ENCODE measurements at places on chromosomes 16 and 17.
A peak's percentile ranks its signal among the peaks of the same experiment; 100 is the strongest.

GRCh38 chr17:55177855-55178217, 86.9 kb upstream of the HLF start:
- DNase-seq: no peak

GRCh38 chr17:732902-733720, 715 bp downstream of the TLCD3A start:
- DNase-seq: no peak

GRCh38 chr17:82648742-82649331, 593 bp upstream of the WDR45B start:
- peak; percentile 15 for DNase-seq

- DNase-seq: no peak
Observed at GRCh38 chr17:15492791-15493692, 25.6 kb upstream of the CDRT4 start.

DNA sequence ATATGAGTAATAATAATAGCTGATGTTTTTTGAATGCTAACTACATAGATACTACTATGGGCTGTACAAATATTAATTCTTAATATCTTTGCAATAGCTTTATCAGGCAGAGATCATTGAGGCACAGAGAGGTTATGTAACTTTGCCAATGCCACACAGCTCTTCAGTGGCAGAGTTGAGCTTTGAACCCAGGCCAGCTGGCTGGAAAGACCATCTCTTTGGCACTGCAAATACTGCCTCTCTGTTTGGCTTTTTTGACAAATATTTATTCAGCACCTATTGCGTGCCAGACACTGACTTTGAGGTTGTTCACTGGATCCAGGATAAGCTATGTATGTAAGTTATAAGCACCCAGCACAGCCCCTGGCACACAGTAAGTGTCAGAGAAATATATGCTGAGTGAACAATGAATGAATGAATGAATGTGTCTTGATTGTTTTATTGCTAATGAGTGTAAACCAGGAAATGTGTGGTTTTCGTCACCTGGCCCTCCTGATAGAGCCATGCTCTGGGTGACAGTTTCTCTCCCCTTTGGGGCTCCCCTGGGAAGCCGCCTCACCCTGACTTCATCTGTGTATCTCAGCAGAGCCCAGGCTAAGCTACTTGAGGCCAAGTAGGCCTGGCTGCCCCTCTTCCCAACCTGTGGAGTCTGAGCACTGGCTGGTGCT, 2.5 kb downstream of the AQP8 start:
- no peak for DNase-seq

- DNase-seq: no peak
Observed at GRCh38 chr16:49458656-49459445, 85.2 kb downstream of the C16orf78 start.

DNA sequence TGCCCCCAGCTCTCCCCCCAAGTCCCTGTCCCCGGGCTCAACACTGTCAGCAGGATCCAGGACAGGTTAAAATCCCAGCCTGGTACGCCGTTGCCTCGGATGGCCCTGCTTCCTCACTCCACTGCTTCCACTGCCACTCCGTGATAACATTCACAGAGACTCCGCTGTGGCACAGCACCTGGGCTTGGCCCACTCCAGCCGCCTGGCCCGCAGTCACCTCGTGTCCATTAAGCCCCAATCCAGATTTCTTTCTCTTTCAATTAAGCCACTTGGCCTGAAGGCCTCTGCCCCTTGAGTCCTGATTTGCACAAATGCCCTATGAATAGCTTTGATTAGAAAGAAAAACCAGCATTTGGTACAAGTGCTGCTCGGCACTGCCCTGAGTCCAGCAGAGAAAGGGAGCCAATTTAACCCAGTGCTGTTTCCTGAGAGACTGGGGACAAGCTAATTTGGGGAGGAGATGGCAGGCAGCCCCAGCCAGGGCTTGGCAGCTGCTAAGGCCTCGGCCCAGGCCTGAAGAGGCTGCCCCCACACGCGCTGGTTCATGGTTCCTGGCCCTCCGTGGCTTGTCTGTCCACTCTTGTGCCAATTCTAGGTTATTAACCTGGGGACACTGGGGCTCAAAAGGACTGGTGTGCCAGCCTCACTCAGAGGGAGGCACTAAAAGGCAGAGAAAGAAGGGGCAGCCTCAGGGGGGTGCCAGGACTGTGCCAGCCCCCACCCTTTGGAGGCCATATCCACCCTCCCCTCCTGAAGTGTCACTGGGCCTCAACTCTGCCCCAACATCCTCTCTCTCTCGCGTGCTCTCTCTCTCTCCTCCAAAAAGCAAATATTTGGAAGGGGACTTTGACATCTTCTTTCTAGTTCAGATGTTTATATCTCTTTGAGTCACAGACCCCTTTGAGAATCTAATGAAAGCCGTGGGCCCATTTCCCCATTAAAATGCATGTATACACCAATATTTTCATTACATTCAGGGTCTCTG, 29.8 kb upstream of the SPPL2C start:
- DNase-seq: no peak

DNA sequence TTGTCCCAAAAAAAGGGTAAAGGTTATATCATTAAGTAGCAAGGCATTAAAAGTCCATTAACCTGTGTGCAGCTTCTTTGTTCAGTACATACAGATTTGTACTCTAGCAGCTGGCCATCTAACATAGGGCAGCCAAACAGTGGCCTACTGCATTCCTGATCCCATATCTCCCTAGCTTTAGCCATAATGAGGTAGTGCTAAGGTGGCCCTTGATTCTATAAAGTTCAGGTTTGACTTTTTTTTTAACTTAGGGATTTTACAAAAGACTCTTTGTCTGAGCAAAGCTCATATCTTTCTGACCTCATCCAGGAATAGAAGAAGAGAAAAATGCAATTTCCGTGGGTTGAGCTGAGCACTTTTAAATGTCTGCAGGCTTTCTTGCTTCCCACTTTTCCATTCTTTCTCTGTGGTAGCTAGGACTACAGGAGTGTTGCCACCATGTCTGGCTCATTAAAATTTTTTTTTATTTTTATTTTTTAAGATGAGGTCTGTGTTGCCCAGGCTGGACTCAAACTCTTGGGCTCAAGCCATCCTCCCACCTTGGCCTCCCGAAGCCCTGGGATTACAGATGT, 19.5 kb upstream of the CDC6 start:
- no peak for DNase-seq

DNA sequence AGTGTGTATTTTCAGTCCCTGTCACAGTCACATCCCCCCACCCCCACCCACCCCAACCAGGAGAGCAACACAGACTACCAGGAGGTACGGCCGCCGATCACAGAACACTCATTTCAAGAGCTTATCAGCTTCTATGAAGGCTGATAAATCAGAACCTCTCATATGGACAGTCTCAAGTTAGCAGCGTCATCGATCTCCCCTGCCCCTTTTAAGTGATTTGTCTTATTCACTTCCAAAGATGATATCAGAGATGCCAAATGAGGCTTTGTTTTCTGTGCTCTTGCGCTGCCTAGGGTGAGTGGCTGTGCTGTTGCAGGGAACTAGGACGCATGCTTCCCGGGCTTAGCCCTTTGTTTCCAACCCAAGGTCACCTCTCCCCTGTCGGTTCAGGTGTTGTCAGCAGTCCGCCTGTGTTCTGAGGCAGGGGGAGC, 26.8 kb upstream of the PMFBP1 start:
- DNase-seq: no peak

DNA sequence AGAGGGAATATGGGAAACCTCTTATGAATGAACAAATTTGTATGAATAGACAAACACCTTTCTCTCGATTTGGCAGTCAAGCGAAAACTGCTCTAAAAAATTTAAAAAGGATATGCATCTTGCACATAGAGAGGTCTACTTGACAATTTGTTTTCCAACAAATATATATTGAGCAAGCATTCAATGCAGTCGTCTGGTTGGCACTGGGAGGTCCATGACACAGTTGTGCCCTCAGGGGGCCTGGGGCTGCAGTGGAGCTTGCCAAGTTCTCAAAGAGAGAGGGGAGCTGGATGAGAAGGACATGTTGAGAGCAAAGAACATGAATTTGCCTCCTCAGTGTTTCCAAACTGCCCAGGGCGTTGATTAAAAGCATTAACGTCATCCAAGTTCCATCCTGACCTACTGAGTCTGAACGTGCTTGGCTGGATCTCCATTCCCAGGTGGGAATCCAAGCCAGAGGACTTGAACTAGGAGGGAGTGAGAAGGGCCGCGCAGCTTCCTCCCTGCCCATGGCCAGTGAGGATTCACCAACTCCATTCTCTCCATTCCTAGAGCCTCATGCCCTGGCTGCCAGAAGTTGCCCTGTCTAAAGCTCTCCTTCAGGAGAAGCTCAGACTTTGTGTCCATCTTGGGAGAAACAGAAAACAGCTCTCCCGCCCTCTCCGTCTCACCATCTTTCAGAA, 24.5 kb downstream of the TBX2 start:
- no peak for DNase-seq

DNA sequence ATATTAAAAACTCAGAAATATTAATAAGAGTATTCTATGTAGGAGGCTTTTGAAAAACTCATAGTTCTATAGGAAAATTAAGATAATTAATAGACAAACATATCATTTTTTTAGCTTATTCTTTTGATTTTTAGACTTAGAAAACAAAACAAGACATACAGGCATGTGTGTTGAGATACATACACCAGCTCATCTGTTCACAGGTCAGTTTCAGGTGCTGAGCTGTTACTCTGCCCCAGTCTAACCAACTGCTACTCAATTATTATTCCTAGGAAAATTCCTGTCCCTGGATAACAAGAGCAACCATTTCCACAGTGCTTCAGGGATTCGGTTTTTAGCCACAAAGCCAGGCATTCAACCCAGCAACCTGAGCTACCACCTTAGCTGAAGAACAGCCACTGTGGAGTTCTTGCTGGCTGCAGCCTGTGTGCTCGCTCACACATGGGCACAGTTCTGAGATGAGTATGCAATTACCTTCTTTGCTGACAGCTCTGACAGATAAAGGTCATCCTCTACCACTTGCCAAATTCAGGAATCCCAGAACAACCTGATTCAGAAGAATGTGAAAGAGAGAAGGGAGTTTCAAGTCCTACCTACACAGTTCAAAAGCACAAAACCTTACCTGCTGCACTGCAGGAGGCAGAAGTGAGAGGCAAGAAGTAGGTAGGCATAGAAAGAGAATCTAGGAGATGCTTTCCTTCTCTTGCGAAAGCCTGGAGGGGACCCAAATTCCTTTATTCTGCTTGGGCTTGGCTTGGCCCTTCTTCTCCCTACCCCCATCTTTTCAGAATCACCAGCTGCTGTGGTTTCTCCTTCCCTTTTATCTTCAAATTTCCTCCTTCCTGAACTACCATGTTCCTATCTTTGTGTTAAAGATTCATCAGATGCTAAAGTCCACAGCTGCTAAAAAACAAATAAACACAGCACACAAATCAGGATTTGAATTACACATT, 62.7 kb downstream of the TEX2 start:
- DNase-seq: no peak

DNA sequence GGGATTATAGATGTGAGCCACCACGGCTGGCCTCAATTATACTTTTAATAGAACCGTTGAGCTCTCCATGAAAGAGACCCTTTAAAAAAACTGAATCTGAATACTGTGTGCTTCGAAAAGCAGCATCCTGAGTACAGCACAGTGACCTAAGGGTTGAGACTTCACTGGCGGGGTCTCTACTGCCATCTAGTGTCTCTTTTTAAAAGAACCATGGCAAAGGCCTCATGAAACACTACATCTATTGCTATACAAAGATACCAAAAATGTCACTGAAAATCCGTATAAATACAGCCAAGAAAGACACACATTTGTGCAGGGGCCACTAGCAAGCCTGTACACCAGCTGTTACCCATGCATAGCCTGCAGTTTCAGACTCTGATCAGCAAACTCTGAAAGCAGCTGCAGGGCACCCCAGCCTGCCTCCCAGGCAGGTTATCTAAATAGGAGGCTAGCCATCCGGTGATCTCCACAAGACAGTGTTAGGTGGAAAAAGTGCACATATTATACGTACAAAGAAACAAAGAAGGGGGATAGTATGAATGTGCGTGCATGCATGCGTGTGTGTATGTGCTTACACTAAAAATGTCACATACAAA, 35.3 kb downstream of the NPLOC4 start:
- DNase-seq: peak; percentile 27

- no peak for DNase-seq
Observed at GRCh38 chr17:1967213-1967612, 57.9 kb downstream of the RTN4RL1 start.

DNA sequence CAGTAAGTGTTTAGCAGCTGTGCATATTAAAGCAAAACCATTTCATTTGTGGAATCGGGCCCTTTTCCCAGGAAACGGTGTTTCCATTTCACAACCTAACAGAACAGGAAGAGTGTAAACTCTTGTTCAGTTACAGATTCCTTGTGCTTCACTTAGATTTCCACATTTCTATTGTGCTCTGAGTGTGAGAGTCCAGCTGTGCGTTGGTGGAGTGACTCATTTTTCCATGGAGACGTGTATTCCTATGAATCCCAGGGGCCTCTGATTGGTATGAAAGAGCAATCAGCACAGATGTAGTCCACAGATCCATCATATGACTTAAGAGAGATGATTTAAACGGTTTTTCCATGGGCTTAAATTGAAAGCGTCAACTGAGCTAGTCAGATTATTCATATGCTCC, 13.3 kb upstream of the CAVIN1 start:
- no peak for DNase-seq

- no peak for DNase-seq
Observed at GRCh38 chr16:80664226-80664625, 123.4 kb downstream of the DYNLRB2 start.

- no peak for DNase-seq
Observed at GRCh38 chr16:81964808-81965207, 46.5 kb downstream of the SDR42E1 start.

DNA sequence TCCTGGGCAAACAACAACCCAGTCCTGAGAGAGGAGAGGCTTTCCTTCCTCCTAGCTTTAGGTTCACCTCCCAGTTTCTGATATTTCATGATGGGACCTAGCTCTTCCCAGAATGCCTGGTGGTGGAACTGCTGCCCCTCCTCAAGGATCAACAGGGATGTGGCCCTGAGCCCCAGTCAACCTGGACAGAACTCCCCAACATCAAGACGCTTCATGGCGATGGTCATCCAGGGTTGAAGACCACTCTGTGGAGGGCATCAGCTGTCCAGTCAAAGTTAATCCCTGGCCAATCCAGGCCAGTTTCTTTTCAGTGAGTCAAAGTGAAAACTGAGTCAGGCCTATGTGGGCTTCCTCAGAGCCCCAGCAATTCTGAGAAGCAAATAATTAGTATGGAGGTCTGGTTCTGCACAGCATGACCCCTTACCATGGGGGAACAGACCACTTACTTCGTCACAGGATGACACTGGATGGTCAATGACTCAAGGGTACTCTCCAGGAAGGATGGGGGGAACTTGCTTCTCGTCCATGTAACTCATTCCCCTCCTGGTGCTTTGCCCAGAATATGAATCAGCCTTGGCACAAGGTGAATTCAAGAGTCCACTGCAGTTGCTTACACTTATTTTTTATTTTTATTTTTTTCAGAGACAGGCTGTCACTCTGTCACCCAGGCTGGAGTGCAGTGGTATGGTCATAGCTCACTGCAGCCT, 14.7 kb upstream of the XYLT2 start:
- no peak for DNase-seq
